ENCODE measurements at places on chromosomes 6 and 20.

DNA sequence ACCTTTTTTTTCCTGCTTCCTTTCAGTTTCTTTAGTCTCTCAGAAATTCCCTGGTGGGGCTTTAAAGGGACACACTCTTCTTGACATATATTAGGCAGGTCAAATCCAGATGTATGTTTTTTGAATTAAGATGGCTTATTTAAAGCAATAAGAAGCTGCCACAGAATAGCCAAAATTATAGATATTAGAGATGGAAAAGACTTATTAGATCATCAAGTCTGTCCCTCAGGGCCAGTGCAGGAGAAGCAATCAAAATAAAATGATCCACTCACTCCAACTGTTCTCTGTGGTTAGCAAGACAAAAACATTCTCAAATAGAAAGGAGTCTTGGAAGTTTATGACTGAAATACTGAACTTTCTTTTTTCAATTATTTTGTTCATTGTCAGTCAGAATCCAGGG is 462.8 kb downstream of the CDC5L start:
- no peak for DNase-seq

DNA sequence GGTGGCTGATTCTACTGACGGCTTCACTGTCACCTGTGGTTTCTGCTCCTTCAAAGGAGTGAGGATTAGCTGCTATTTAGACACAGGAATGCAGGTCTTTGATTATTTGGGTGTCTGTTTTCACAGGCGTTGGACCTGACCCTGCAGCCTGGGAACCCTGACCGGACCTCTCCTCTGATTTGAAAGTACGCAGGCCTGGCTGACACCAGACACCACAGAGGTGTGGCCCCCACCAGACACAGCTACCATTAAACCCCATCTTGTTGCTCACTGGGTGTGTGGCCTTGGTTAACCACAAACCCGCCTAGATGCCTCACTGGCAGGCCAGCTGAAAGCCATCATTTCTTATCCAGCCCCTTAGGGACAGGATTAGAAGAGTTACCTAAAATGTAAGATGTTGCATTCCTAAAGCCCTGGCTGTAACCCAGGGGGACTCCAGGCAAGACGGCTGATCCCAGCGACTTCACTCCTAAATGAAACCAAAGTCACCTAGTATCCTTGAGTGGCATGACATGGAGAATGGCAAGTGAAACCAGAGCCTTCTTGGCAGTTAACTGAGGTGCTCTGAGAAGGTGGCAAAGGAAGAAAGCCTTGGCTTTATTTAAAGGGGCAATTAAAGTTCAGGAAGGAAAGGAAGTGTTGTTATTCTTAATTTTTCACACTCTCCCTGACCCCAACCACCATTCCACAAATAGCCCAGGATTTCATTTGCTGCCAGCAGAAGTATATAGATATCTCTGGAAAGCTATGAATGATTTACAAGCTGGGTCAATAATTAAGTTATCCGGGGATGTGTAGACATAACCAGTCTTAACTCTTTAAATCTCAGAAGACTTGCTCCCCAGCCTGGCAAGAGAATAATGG is 169.9 kb downstream of the QRSL1 start:
- no peak for DNase-seq

- no peak for DNase-seq
These were observed 65.5 kb downstream of the ANKRD60 start for GRCh38 chr20:58162986-58163385.

- no peak for DNase-seq
These were observed 610 bp downstream of the PSORS1C1 start for GRCh38 chr6:31114970-31115849.

DNA sequence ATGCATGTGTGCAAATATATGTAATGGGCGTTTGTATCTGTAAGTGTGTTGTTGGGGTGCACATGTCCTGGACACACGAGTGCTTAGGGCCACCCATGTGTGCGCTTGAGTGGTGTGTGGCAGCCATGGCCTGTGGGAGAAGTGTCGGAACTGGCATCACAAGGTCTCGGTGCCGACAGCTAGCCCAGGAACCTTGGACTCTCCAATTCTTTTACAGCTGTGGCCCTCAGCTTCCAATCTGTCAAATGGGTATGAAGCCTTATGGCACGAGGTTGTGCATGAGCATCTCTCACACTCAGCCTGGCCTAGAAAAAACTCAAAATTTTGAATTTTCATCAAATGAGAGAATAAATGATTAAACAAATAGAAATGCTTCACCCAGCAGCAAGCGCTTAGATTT is 42.0 kb downstream of the SPDEF start:
- no peak for DNase-seq

DNA sequence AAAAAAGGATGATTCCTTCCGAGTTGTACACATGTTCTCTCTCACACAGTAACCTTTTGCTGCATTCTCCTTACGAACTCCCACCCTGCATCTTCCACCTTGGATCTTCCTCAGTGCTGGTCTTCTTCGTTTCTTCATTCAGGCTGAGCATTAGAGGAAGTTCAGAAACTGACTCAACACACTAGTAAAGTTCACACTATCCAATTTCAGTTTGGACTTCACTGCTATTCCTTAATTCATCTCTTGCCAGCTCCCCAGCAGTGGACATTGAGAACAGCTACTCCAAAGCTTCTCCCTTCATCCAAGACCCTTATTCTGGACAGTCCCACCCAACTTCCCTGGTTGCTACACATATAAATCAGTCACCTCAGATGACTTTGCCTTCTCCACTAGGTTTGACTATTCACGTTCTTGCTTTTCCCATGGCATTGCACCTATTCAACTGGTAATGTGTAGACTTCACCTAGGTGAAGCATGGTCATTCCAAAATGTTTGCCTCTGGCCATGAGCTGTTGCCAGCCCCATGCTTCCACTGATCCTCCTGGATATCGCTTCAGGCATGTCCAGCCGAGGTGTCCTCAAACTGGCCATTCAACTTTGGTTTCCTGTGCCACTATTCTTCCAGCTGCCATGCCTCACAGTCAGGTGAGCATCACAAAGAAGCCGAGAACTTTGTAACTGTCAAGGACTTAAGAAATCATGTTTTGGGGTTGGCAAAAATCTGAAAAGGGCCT is 103.9 kb upstream of the EMILIN3 start:
- no peak for DNase-seq

- no peak for DNase-seq
These were observed 128.9 kb upstream of the SHLD1 start for GRCh38 chr20:5621305-5621704.

GRCh38 chr20:37901654-37902503 is 1.0 kb upstream of the VSTM2L start:
- peak; percentile 27 for DNase-seq

All from activated naive CD4-positive, alpha-beta T cell treated with anti-CD3 and anti-CD28 coated beads, Interleukin-2, amount 10 ng/mL, durations not matched to agents 7 days and 5 days (primary cell).